Kidney capillary endothelial cell (primary cell): ENCODE measurements at places on chromosomes 11 and 22.

DNA sequence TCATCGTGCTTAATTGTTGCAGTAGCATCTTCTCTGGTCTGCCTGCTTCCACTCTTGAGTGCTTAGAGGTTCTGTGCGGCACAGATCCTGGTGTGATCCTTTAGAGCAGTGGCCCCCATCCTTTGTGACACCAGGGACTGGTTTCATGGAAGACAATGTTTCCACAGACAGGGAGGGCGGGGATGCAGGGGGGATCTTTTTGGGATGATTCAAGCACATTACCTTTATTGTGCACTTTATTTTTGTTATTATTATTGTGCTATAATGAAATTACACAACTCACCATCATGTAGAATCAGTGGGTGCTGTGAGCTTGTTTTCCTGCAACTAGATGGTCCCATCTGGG lies 76.8 kb upstream of the SHANK2 start:
- no peak for DNase-seq

- no peak for DNase-seq
Measured at GRCh38 chr11:19670030-19670791, 42.4 kb upstream of the NAV2 start.

DNA sequence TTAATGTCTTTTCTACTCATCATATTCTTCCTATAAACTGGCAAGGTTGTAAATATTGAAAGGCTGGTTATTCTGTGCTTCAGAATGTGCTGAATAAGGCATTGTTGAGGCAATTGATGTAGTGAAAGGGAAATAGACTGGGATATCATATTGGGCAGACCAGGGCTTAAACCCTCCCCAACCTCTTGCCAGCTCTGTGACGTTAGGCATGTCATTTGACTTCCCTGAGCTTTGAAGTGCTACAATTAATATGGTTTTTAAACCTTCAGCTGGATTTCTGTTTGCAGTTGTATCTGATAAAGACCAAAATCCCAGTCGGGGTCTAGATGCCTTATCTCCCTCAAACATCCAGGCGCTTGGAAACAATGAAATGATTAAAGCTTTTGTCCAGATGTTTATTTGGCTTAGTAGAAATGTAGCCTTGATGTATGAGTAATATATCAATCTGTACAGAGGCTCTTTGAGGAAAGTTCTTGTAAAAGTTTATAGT lies 208.1 kb downstream of the DBX1 start:
- DNase-seq, result no peak

DNA sequence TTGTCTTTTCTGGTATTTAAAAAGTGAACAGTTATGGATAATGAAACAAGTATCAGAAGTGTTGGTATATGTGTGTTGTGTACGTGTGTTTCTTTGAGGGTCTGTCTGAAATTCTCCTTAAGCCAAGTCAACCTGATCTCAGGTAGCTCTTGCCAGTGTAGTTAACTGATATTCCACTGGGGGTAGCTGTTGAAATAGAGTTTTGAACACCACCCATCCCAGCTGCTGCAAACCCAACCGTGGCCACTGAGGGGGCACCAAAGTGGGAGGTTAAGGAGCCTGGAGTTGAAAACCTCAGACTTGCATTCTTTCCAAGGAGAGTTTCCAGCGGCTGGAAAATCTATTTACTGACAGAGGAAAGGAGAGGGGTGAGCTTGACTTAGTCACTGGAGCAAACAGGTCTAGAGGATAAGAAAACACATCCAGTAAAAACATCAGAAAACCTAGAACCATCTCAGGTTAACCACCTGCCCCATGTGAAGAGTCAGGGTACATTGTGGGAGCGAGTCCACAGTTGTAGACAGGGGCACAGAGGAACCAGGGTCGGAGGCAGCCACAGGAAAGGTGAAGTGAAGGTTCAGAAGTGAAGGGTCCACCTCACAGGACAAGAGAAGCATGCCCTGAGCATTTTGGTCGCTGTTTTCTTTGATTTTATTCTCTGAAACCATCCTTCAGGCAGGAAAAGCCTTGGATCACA lies 8.8 kb upstream of the CUL5 start:
- peak; percentile 3 for DNase-seq

DNA sequence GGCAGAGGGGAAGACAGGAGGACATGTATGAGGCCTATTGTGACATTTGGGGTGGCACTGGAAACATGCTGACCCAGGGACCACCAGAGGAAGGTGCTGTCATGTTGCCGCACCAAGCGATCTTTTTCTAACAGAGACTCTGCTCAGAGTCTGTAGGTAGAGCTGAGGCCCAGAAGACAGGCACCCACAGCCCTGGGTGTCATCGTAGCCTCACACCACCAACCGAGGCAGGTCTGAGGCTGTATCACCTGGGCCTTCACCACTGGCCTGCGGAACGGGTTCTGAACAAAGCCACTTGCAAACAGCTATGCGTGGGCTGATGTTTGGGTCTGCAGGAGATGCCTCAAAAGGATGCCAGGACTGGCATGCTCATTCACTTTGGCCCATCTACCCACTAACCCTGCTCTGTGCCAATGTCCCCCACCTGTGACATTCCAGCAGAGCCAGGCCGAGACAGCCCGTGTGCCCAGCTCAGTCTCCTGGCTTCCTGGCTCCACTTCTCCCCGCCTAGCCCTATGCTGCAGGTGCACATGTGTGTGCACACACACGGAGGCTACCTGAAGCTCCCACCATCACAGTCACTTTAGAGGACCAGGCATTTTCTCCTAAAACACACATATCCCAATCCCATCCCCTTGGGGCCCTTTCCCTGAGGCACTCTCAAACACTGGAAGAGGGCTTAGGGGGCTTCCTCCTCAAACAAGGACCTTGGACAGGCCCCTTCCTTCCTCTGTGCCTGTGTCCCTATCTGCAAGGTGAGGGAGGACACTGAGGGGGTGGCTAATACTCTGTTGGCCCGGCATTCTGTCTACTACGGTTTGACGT lies 3.6 kb downstream of the TRIM29 start:
- no peak for DNase-seq

DNA sequence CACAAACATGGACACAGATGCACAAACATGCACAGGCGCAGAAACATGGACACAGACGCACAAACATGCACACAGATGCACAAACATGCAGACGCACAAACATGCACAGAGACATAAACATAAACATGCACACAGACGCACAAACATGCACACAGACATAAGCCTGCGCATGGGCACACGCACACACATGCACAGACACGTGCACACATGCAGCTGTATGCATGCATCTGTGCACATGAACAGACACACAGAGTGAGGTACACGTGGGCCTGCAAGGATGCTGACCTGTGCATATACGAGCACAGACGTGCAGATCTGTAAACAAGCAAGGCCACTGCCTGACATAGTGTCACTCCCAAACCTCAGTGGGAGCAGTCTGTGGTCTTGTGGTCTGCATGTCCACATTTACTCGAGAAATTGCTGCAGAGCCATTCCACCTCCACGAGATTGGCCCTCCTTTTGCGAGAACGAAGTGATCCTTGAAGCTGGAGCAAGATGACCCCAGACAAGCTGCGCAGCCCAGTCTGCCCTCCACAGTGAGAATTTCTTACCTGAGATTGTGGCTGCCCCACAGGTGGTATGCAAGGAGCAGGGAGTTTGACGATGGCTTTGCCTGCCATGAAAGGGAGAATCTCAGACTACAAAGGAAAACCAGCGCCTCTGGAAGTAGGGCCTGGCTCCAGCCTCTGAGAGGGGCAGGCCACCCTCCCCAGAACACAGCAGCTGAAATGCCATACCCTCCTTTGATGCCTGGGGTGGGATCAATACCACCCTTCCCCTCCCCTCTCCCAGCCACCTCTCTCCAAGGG lies 299.9 kb downstream of the BRD1 start:
- DNase-seq, result no peak

- DNase-seq, result no peak
Measured at GRCh38 chr22:45164270-45165088, 754 bp downstream of the NUP50 start.
